ENCODE measurements at places on chromosomes 13 and 19. TPM values are rescaled to one million over a fixed set of nuclear protein-coding genes. Genes with fewer than 3 reads are reported as not detected.

DNA sequence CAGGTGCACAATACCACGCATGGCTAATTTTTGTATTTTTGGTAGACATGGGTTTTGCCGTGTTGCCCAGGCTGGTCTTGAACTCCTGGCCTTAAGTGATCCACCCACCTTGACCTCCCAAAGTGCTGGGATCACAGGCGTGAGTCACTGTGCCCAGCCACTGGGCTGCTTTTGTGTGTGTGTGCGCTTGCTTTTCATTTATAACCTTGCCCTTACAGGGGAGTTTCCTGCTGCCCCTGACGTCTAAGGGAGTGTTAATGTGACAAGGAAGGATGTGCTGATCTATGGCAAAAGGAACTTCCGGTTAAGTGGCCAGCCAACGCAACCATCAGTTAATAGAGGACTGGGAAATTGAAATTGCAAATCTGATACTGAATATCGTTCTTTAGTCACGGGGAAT is 57.7 kb downstream of the ING1 start:
- peak; percentile 16 for DNase-seq
- no peak overlapping the region for H3K27ac ChIP-seq
- H3K27me3 ChIP-seq = peaks cover 5% of the 10 kb centered on the region
- no peaks in the 10 kb centered on the region for H3K36me3 ChIP-seq

- H3K27ac ChIP-seq = peak overlapping the region; percentile 75
- H3K4me3 ChIP-seq = no peak overlapping the region
- H3K27me3 ChIP-seq = peaks cover 18% of the 10 kb centered on the region
- H3K36me3 ChIP-seq = no peaks in the 10 kb centered on the region
- peaks cover 27% of the 10 kb centered on the region for H3K4me1 ChIP-seq
- DNase-seq = no peak
These were observed 2.3 kb upstream of the PROZ start for GRCh38 chr13:113155982-113156655.

DNA sequence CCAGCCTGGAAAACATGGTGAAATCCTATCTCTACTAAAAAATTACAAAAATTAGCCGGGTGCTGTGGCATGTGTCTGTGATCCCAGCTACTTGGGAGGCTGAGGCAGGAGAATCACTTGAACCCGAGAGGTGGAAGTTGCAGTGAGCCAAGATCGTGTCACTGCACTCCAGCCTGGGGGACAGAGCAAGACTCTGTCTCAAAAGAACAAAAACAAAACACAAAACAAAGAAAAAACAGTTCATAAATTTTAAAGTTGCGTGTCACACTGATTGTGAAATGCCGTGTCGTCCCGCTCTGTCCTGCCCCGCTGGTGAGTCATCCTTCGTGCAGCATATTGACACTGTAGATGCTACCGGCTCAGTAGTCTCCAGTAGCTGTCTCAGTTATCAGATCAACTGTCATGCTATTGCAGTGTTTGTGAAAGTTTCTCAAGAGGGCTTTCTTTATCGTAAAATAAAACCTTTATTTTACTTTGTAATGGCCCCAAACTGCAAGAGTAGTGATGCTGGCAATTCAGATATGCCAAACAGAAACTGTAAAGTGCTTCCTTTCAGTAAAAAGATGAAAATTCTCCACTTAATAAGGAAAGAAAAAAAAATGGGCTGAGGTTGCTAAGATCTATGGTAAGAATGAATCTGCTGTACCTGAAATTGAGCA is 36.4 kb upstream of the IGFL1 start:
- peaks cover 25% of the 10 kb centered on the region for H3K27me3 ChIP-seq
- no peaks in the 10 kb centered on the region for H3K4me1 ChIP-seq

DNA sequence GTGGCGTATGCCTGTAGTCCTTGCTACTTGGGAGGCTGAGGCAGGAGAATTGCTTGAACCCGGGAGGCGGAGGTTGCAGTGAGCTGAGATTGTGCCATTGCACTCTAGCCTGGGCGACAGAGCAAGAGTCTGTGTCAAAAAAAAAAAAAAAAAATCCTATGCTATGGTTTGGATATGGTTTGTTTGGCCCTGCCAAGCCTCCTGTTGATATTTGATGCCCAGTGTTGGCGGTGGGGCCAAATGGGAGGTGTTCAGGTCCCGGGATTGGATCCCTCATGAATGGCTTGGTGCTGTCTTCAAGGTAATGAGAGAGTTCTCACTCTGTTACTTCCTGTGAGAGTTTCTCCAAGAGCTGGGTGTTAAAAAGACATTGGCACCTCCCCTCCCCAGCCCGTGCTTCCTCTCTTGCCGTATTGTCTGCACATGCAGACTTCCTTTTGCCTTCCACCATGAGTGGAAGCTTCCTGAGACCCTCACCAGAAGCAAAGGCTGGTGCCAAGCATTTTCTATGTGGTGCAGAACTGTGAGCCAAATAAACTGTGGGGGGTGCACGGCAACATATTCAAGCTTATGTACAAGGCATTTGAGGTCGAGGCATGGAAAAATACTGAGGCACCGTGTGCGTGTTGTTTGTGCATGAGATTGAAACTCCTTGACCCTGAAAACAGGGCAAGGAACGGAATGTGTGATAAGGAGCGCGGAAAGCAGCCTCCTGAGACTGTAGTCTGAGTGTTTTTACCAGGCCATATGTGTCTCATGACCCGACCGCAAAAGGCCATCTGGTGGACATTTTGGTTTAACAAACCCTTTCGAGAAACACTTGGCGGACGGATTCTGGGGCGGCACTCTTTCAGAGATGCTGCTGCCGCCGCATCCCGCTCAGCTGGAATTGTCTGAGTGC is 7.3 kb downstream of the SIGLEC9 start:
- H3K4me3 ChIP-seq = peak overlapping the region; percentile 92
- H3K27ac ChIP-seq = peak overlapping the region; percentile 98
- peaks cover 91% of the 10 kb centered on the region for H3K4me1 ChIP-seq
- H3K36me3 ChIP-seq = peaks cover 14% of the 10 kb centered on the region
- peaks cover 3% of the 10 kb centered on the region for H3K27me3 ChIP-seq
- peak; percentile 77 for DNase-seq

- peaks cover 3% of the 10 kb centered on the region for H3K27me3 ChIP-seq
- no peaks in the 10 kb centered on the region for H3K36me3 ChIP-seq
- H3K4me3 ChIP-seq = no peak overlapping the region
- no peak for DNase-seq
These were observed 104.1 kb upstream of the ZNF507 start for GRCh38 chr19:32241306-32241705.

- H3K4me1 ChIP-seq = peaks cover 5% of the 10 kb centered on the region
- H3K27me3 ChIP-seq = peaks cover 2% of the 10 kb centered on the region
- no peak for DNase-seq
- no peaks in the 10 kb centered on the region for H3K36me3 ChIP-seq
- no peak overlapping the region for H3K27ac ChIP-seq
These were observed 351.1 kb downstream of the DCT start for GRCh38 chr13:94128430-94128829.

- no peak overlapping the region for H3K4me3 ChIP-seq
- no peaks in the 10 kb centered on the region for H3K4me1 ChIP-seq
- no peak for DNase-seq
- H3K36me3 ChIP-seq = peaks cover 56% of the 10 kb centered on the region
These were observed 10.7 kb downstream of the ZNF470 start for GRCh38 chr19:56577719-56578602.

- peak overlapping the region; percentile 83 for H3K4me3 ChIP-seq
- H3K27me3 ChIP-seq = peaks cover 28% of the 10 kb centered on the region
- no peaks in the 10 kb centered on the region for H3K36me3 ChIP-seq
- peak overlapping the region; percentile 84 for H3K27ac ChIP-seq
These were observed 3.6 kb downstream of the LTBP4 start for GRCh38 chr19:40604647-40605215.

- no peak overlapping the region for H3K4me3 ChIP-seq
- no peaks in the 10 kb centered on the region for H3K4me1 ChIP-seq
- no peak for DNase-seq
- peaks cover 13% of the 10 kb centered on the region for H3K27me3 ChIP-seq
These were observed 62.8 kb upstream of the LRCH1 start for GRCh38 chr13:46490129-46490528.

DNA sequence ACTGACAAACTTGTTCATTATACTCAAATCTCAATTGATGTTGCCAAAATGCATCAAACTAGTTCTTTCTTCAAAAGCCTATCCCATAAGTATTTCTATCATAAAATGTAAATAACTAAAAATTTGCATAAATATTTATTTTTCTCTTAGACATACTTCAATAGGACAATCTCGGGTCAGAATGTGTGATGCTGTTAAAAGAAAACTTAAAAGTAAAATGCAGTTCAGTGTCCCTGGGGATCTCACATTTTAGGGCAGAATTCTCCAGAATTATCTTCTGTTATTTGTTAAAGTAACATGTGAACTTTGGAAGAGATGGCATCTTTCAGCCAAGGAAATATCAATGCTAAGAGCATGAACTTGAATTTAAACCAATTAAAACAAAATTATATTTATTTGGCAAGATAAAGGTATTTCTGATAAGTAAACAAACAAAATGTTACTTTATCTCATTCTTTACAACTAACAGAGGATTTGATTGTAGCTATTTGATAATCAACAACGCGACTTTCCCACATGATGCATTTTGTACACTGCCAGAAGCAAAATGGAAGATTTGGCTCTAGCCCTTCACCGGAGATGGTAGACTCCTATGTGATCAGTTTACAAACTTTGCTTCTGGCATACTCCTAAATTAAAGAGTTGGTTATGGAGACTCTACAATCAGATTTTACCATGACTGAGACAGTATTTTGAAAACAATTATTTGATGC is 169.5 kb upstream of the EDNRB start:
- H3K4me1 ChIP-seq = peaks cover 14% of the 10 kb centered on the region
- peaks cover under 1% of the 10 kb centered on the region for H3K36me3 ChIP-seq
- no peak overlapping the region for H3K4me3 ChIP-seq

DNA sequence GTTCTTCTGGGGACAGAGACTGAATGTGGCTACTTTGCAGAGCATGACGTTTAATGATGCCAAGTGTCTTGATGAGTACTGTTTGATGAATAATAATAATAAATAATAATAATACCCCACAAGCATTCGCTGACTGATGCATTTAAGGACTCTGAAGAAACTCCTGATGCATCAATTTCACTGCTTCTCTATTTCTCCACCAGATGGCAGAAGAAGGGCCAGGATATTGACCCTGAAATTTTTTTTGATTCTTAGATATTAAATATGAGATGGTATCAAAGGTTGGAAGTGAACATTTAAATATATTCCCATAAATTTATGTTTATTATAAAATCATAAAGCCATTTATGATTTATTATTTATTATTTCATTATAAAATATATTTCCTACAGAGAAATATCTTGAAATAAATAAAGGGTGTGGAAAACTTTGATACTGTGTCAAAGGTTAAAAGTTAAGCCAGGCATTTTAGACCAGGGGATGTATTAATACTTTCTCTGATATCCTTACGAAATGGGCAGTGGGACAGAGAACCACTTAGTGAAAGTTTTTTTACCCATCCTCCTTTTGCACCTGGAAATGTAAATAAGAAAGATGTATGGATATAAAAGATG is 170.9 kb downstream of the LACC1 start:
- H3K27ac ChIP-seq = no peak overlapping the region
- peaks cover 5% of the 10 kb centered on the region for H3K4me1 ChIP-seq
- H3K4me3 ChIP-seq = no peak overlapping the region
- DNase-seq = peak; percentile 42

FBXL3 gene
- polyA plus RNA-seq = 28.3 TPM

PTGIR gene
- polyA plus RNA-seq = 0.52 TPM

CYP2A6 gene
- polyA plus RNA-seq = not detected

GRCh38 chr13:105240371-105240770 is 1295.1 kb downstream of the EFNB2 start:
- no peaks in the 10 kb centered on the region for H3K4me1 ChIP-seq
- H3K4me3 ChIP-seq = no peak overlapping the region
- DNase-seq = no peak
- no peaks in the 10 kb centered on the region for H3K36me3 ChIP-seq

DNA sequence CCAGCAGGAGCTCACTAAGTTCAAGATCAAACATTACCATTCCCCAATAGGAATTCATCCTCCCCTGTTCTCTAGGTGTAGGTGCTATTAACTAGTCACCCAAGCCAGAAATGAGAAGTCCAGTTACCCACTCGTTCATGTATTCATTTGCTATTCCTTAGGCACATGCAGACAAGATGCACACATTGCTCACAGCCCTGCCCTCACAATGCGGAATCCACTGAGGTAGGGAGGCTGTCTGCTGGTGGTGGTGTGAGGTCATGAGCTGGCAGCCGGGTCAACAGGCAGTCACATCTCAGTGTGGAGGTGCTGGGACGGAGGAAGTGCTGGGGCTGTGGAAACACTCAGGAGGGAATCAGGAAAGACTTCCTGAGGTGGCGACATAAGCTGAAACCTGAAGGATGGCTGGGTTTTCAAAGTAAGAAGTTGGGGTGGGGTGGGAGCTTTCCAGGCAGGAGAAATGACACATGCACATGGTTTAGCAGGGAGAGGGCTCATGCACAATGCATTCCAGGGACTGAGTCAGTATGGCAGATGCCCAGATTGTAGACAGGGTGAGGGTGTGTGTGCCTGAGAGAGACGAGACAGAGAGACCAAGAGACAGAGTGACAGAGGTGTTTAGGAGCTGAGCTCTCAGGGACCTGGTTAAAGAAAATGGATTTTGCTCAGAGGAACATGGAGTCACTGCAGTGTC is 117.6 kb downstream of the USP12 start:
- no peaks in the 10 kb centered on the region for H3K4me1 ChIP-seq
- H3K27ac ChIP-seq = no peak overlapping the region
- H3K36me3 ChIP-seq = peaks cover 3% of the 10 kb centered on the region
- no peak overlapping the region for H3K4me3 ChIP-seq
- H3K27me3 ChIP-seq = peaks cover 6% of the 10 kb centered on the region

- H3K36me3 ChIP-seq = peaks cover 8% of the 10 kb centered on the region
- DNase-seq = no peak
- H3K27me3 ChIP-seq = no peaks in the 10 kb centered on the region
These were observed 159.3 kb downstream of the PDS5B start for GRCh38 chr13:32745509-32745908.

ENOX1 gene
- polyA plus RNA-seq = not detected

- no peak for DNase-seq
- no peak overlapping the region for H3K27ac ChIP-seq
- peaks cover 2% of the 10 kb centered on the region for H3K27me3 ChIP-seq
- H3K4me3 ChIP-seq = no peak overlapping the region
- H3K36me3 ChIP-seq = no peaks in the 10 kb centered on the region
These were observed 130.9 kb downstream of the ZDHHC20 start for GRCh38 chr13:21328201-21328600.

PEAK3 gene
- 0.96 TPM for polyA plus RNA-seq

GRCh38 chr13:44068737-44069136 is 189.0 kb downstream of the LACC1 start:
- no peaks in the 10 kb centered on the region for H3K36me3 ChIP-seq
- no peak overlapping the region for H3K4me3 ChIP-seq
- no peak for DNase-seq
- no peak overlapping the region for H3K27ac ChIP-seq
- peaks cover 14% of the 10 kb centered on the region for H3K27me3 ChIP-seq

DNAJB1 gene
- 116 TPM for polyA plus RNA-seq

- no peak overlapping the region for H3K27ac ChIP-seq
- no peak for DNase-seq
- no peaks in the 10 kb centered on the region for H3K4me1 ChIP-seq
- no peaks in the 10 kb centered on the region for H3K36me3 ChIP-seq
These were observed 5.9 kb upstream of the DIRAS1 start for GRCh38 chr19:2726904-2727639.

ZNF416 gene
- polyA plus RNA-seq = 4.1 TPM

DNA sequence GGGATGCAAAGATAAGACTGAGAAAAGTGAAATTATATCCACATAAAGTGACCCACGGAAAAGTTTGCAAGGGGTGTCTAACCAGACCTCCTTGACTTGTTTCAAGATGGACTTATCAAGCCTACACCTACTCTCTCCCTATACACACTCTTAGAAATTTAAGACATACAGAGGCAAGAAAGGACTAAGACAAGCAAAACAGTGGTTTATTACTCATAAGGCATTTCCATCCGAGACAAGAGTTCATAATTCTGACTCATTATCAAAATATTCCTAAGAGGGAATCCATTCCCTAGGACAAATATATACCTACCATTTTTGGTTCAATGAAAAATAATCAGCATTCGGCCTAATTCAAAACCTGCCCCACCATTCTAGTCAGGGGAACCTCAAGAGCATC is 232.6 kb upstream of the GPC6 start:
- no peaks in the 10 kb centered on the region for H3K4me1 ChIP-seq
- no peak for DNase-seq
- H3K36me3 ChIP-seq = no peaks in the 10 kb centered on the region

All from immature natural killer cell (primary cell).